Kidney epithelial cell (primary cell): ENCODE measurements at places on chromosomes 1 and 21. TPM values are rescaled to one million over a fixed set of nuclear protein-coding genes. Genes with fewer than 3 reads are reported as not detected.

Gene PITHD1
- 33.6 and 37.6 TPM in 2 replicates for total RNA-seq

Gene PTPN14
- total RNA-seq: 30.7 and 37.4 TPM in 2 replicates

Gene BSND
- total RNA-seq: not detected in 2 replicates

Gene DUSP23
- total RNA-seq: 67.3 and 73.0 TPM in 2 replicates

Gene CAMK2N1
- total RNA-seq: 39.8 and 42.6 TPM in 2 replicates

Gene CD5L
- total RNA-seq: not detected in 2 replicates

Gene OR2L8
- total RNA-seq: not detected in 2 replicates

Gene MSH4
- total RNA-seq: 0.08 and 0.27 TPM in 2 replicates

Gene MLLT11
- 26.4 and 26.8 TPM in 2 replicates for total RNA-seq

Gene OR2L3
- 0.08 TPM in 1 of 2 replicates, not detected in the other for total RNA-seq

Gene LCE1A
- total RNA-seq: not detected in 2 replicates

Gene BARHL2
- not detected in 2 replicates for total RNA-seq

Gene CLCA1
- total RNA-seq: not detected in 2 replicates

Gene TGFBR3
- 4.2 and 5.5 TPM in 2 replicates for total RNA-seq

Gene BMP8A
- 0.58 and 1.7 TPM in 2 replicates for total RNA-seq

Gene DISP3
- 0.17 and 0.68 TPM in 2 replicates for total RNA-seq

Gene CACNA1S
- not detected in 2 replicates for total RNA-seq
